Smooth muscle cell of the umbilical artery (primary cell): ENCODE measurements at places on chromosomes 4 and X. TPM values are rescaled to one million over a fixed set of nuclear protein-coding genes. Genes with fewer than 3 reads are reported as not detected.

The FAAH2 gene
- under 0.01 and 0.05 TPM in 2 replicates for total RNA-seq

The PRKG2 gene
- under 0.01 and 0.05 TPM in 2 replicates for total RNA-seq

The PAGE2 gene
- not detected in 2 replicates for total RNA-seq

The IL21 gene
- total RNA-seq = not detected in 2 replicates

The KIT gene
- total RNA-seq = 0.69 and 1.5 TPM in 2 replicates

The LRP2BP gene
- 0.55 and 0.89 TPM in 2 replicates for total RNA-seq

The TRPC5OS gene
- not detected in 2 replicates for total RNA-seq
